ENCODE measurements at places on chromosomes 1 and 21. TPM values are rescaled to one million over a fixed set of nuclear protein-coding genes. Genes with fewer than 3 reads are reported as not detected.

SPRR2F gene
- not detected for polyA plus RNA-seq

- H3K27ac ChIP-seq: no peak overlapping the region
- H3K4me3 ChIP-seq: no peak overlapping the region
- H3K4me1 ChIP-seq: no peaks in the 10 kb centered on the region
- H3K36me3 ChIP-seq: no peaks in the 10 kb centered on the region
These were observed 16.6 kb downstream of the DDAH1 start for GRCh38 chr1:85448358-85448757.

GRCh38 chr1:30413606-30414005 lies 309.8 kb downstream of the MATN1 start:
- no peaks in the 10 kb centered on the region for H3K36me3 ChIP-seq
- H3K27me3 ChIP-seq: peaks cover 27% of the 10 kb centered on the region
- no peaks in the 10 kb centered on the region for H3K4me1 ChIP-seq
- no peak for DNase-seq
- H3K4me3 ChIP-seq: no peak overlapping the region

ATXN7L2 gene
- polyA plus RNA-seq: 10.7 TPM

All from naive thymus-derived CD8-positive, alpha-beta T cell (primary cell).